Activated T-cell treated with anti-CD3 and anti-CD28 coated beads for 1 hour (primary cell): ENCODE measurements at places on chromosomes 6 and 20.

- DNase-seq, result no peak
Measured at GRCh38 chr6:21143645-21144044, 449.9 kb upstream of the SOX4 start.

- no peak for DNase-seq
Measured at GRCh38 chr20:59935457-59936185, 2.2 kb upstream of the SYCP2 start.

DNA sequence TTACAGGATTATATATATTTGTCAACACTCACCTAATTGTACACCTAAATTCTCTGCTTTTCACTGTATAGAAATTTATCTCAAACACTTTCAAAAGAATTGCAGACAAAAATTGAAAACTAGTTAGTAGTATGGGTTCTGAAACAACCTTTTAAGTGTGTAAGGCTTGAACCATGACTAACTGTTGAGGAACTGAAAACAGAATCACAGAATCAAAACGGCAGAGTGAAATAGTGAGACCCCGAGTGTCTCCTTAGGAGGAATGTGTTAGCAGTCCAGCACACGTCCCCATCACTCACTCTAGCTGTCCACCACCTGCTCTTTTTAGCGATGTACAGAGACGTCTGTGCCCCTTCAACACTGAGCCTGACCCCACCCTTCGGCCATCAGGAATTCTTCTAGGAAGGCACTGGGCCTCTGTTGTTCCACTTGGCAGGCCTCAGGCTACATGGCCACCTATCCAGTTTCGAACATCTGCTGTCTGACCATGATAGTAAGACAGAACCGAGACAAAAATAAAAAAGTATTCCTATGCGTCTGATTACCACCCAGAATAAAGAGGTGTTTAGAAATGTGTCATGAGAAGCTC is 227.4 kb downstream of the C6orf118 start:
- DNase-seq, result no peak

GRCh38 chr6:52598123-52598823 is 21.4 kb upstream of the TRAM2 start:
- DNase-seq, result no peak

GRCh38 chr20:4592316-4593148 is 129.2 kb upstream of the PRND start:
- peak; percentile 40 for DNase-seq

DNA sequence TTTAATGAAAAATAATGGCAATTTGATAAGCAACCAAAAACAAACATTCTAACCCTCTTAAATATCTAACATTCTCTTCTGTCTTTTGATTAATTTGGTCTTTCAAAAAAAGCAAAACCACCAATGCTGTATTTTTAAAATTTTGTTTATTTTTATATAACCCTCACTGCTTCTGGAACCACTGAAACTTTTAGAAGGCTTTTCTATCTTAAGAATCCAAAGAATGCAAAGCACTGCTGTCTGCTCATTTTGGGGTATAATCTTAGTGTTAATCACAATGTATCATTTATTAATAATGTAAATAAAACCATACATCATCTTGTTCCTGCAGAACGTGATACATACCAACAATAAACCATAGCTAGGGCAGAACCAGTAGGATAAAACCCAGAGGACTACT is 14.0 kb downstream of the STK38 start:
- DNase-seq, result no peak

DNA sequence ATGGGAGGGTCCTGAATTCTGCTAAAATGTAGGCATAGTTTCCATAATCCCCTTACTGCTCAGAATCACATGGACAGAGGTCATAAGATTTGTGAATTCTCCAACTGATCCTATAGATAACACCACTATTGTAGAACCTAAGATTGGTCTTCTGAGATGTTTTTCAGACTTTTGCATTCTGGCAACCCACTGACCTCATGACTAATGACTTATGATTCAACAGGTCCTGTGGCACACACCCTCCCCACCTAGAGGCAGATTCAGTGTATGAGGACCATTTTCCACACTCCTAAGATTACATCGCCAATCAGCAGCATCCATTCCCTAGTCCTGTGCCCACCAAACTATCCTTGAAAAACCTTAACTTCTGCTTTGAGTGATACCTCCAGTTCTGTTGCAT is 207.2 kb downstream of the BTBD9 start:
- DNase-seq, result no peak

- DNase-seq, result no peak
Measured at GRCh38 chr6:88339761-88340160, 173.6 kb upstream of the CNR1 start.

GRCh38 chr6:137102851-137103492 is 58.2 kb upstream of the IL20RA start:
- DNase-seq, result no peak

GRCh38 chr6:106475284-106475683 is 114.8 kb downstream of the CRYBG1 start:
- DNase-seq, result no peak

DNA sequence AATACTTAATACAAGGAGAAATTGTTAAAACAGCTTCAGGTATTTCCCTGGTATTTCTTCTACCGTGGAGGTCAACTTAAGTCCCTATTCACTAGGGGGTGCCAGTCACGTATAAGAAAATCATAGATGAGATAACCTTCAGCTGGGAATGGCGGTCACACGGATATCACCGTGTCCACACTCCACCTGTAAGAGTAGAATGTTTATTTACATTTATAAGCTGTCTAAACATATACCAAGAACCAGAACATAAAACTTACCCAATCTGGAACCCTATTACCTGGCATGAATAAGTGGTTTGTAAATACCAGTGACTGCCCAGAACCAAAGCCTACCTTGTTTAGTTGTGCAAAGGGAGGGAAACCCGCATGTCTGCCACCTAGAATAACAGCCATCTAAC is 1.9 kb upstream of the ELOVL4 start:
- DNase-seq, result peak; percentile 18

DNA sequence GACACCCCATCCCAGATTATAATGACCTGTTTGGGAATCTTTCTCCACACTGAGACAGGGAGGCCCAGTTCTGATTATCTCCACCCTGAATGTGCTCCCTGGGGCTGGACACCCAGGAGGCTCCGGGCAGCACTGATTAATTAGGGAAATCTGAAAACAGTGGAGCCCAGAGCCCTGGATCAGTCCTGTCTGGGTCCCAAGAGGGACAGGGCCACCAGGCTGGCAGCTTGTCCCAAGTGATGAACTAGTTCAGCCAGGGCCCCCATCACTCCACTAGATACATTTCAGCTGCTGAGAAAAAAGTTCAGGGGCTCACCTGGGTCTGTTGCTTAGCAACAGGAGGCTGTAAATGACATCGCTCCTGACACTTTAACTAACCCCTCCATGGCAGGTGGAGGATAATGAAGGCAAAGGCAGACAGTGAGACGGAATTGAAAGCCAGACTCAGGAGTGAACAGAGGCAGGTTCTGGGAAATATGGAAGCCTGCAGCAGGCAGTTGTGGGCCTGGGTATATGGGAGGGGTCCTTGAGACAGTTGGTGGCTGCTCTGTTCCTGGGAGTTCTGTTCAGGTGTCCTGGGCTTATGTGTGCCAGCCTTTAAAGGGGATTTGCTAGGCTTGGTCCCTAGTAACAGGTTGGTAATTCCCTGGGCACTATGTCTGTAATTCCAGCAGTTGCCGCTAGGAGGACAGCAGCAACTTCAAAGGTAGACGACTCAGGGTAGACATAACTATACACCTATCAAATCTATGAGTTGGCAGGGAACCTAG is 78.3 kb upstream of the CTNNBL1 start:
- peak; percentile 46 for DNase-seq

GRCh38 chr20:11965602-11966001 is 47.9 kb downstream of the BTBD3 start:
- DNase-seq, result no peak

GRCh38 chr6:53101006-53101405 is 35.8 kb downstream of the FBXO9 start:
- DNase-seq, result no peak

DNA sequence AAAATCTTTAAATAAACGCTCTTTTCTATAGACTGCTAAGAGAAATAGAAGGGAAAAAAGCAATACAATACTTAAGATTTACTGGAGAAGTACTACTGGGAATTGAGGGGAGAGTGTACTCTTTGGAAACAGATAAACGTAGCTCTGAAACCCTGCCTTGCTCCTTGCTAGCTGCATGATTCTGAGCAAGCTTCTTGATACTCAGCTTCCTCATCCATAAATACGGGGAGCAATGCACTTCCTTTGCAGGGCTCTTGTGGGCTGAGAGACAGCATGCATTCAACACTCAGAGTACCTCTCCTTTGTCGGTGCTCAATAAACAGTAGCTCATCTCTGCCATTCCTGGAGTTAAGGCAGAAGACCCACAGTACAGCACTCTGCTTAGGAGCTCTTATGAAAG is 159.7 kb downstream of the BTBD9 start:
- DNase-seq, result no peak

GRCh38 chr6:43436577-43437282 is 9.4 kb downstream of the ABCC10 start:
- no peak for DNase-seq

DNA sequence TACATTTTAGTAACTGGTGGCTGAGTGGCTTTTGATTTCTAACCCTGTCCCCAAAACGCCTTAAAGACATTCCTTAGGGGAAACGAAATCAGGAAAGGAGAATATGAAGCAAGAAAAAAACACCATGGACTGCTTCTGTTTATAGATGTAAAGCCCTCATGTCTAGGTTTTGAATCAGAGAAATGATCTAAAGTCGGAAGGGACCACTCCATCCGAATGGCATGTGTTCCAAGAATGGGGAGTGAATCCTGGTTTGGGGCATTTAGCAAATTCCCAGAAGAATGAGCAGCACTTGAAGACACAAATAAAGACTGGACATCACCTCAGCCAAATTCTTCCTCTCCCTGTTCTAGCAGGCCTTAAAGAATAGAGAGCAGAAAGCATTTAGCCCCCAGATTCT is 65.6 kb downstream of the CAP2 start:
- DNase-seq, result no peak

- no peak for DNase-seq
Measured at GRCh38 chr20:57616143-57616951, 3.9 kb downstream of the ZBP1 start.

- no peak for DNase-seq
Measured at GRCh38 chr6:112307707-112308106, 39.4 kb upstream of the RFPL4B start.

- no peak for DNase-seq
Measured at GRCh38 chr20:50317609-50318008, 127.0 kb downstream of the CEBPB start.

- DNase-seq, result no peak
Measured at GRCh38 chr6:12577124-12577850, 139.3 kb upstream of the PHACTR1 start.

GRCh38 chr6:156752666-156753301 is 24.4 kb upstream of the ARID1B start:
- no peak for DNase-seq

GRCh38 chr6:142685852-142686506 is 259.0 kb downstream of the HIVEP2 start:
- no peak for DNase-seq

DNA sequence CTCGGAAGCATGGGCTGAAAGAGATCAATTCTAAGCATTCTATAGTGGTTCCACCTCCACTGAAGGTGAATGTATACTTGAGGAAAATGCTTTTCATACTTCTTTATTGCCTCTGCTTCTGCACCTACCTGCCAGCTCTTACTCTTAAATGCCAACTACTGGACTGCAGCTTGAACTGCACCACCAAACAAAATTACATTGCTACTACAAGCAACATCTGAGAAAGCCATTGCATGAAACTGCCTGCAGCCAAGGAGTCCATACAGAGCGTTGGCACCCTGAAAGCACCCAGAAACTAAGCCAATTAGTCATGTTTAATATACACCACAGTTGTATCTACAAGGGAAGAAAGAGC is 440.9 kb downstream of the BTBD3 start:
- no peak for DNase-seq

GRCh38 chr6:125797886-125798444 is 7.2 kb downstream of the NCOA7 start:
- DNase-seq, result no peak

DNA sequence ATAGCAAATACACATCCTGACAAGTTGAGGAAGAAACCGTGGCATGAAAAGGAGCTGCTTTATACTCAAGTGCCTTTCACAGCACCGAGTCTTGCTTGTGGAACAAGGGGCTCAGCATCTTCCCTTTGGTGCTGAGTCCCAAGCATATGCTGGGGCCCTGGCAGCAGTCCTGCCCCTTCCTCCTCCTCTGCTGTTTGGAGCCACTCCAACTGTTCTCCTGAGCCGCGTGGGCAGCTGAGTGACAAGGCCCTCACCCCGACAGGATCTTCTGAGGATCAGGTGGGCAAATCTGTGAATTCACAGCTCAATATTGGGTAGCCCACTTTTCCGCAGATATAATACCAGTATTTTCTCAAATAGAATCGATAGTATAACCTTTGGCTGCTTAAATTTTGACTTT is 24.7 kb downstream of the DACT2 start:
- DNase-seq, result no peak

- DNase-seq, result no peak
Measured at GRCh38 chr6:103367212-103367611, 1492.5 kb downstream of the HACE1 start.

- DNase-seq, result peak; percentile 23
Measured at GRCh38 chr6:31797588-31797987, 2.0 kb upstream of the VARS1 start.

GRCh38 chr6:39452306-39453145 is 130.0 kb upstream of the KCNK16 start:
- no peak for DNase-seq

GRCh38 chr6:106750142-106750918 is 121.0 kb downstream of the QRSL1 start:
- DNase-seq, result no peak

DNA sequence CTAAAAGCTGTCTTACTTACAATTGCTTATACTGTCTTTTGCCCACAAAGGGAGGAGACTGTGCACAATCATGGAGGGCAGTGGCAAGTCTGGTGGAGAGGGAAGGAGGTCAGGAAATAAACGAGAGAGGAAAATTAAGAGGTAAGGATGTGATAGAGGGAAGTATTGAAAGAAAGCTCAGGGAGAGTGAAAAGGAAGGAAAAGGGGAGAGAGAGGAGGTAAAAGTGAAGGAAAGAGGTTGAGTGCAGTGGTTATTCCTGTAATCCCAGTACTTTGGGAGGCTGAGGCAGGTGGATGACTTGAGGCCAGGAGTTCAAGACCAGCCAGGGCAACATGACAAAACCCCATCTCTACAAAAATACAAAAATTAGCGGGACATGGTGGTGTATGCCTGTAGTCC is 82.7 kb upstream of the EPB41L1 start:
- DNase-seq, result no peak

DNA sequence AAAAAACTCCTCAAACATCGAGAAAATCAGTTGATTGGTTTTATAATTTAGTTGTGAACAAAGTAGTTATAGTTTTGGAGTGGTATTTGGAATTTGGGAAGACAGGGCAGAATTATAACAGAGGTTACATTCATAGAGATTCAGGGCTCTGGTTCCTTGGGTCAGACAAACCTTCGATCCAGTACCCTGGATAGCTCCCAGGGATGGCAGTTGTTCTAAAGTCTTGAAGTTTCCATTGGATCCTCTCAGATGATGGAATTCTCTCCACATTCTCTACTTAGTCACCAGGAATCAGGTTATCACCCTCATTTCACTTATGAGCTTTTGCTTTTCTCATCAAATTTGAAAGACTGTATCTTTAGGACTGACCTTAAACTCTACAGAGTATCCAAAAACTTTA is 285.1 kb downstream of the CENPW start:
- DNase-seq, result no peak
